Activated CD8-positive, alpha-beta memory T cell treated with anti-CD3 and anti-CD28 coated beads for 4 hours (primary cell): ENCODE measurements at places on chromosomes 1 and 21.

GRCh38 chr1:170707959-170708655 is 44.2 kb downstream of the PRRX1 start:
- no peak for DNase-seq

DNA sequence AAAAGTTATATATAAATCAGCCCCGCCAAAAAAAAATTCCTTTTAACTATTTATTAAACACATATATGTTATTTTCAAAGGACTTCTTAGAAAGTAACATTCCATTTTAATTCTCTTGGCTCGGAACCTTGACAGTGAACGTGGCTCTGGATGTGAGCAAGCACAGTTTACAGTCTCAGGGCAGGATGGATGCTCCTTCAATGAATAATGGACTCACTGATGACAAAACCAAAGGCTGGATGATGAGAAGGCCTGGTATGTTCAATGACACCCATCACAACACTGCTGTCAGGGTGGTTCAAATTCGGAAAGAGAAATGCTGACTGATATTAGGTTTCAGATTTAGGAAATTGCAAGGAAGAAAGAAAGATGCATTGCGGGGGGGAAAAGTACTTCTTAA is 148.8 kb downstream of the SIPA1L2 start:
- DNase-seq, result no peak

- DNase-seq, result no peak
Observed at GRCh38 chr21:42305707-42306147, 9.5 kb downstream of the TFF3 start.

DNA sequence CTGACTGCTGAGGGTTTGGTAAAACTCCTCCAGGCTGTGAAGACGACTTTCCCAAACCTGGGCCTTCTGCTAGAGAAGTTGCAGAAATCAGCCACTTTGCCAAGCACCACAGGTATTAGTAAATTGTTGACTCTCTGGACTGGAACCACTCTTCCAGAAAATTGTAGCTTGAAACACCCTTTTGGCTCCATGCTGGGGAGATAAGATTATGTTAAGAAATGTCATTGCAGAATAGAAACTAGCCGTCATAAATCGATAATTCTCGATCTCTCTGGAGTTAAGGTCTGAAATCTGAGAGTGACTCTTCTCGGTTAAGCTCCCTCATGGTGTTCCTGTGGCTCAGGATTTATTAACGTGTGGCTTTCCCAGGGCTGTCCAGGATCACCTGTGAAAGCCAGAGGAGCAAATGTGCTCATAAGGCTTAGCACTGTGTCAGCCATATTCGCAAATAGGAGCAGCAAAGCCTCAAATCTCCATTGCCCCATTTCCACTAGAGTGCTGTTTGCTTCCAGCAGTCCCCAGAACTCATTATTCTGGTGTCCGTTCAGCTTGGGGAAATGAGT is 54.6 kb downstream of the ZBTB40 start:
- no peak for DNase-seq

DNA sequence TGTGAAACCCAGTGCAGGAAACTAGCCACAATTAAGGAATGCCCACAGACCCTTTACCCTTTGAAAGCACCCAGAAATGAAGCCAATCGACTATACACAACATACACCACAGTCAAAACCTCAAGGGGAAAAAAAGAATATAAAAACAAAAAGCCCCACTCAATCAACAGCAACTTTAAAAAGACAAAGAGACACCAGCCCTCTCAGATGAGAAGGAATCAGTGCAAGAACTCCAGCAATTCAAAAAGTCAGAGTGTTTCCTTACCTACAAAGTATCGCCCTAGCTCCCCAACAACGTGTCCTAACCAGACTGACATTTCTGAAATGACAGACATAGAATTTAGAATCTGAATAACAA is 147.7 kb downstream of the CHD1L start:
- no peak for DNase-seq

- no peak for DNase-seq
Observed at GRCh38 chr21:27219068-27219467, 252.2 kb upstream of the ADAMTS5 start.

- DNase-seq, result no peak
Observed at GRCh38 chr1:23274134-23274505, 56.8 kb upstream of the HTR1D start.

DNA sequence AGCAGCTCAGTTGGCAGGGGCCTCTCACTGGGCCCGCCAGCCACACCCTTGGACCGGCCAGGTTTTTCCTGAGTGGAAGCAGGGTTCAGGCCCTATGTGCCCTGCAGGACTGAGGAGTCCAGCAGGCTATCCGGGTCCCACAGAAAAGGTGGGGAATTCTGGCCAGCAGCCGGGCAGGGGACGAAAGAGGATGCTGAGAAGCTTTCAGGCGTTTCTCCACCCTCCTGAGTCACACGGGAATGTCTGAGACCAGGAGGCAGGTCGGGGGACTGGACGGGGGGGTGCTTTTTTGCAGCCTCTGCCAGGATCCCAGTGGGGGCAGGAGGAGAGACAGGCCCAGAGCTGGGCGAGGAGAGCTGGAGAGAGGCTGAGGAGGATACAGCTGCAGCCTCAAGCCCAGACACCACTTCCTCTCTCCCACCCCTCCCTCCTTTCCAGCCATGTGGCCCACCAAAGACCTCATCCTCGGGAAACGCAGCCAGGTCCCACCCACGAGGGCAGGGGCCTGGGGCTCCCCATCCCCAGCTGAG is 105.4 kb downstream of the SPSB1 start:
- no peak for DNase-seq

- DNase-seq, result no peak
Observed at GRCh38 chr1:97505289-97505688, 415.5 kb downstream of the DPYD start.

- peak; percentile 97 for DNase-seq
Observed at GRCh38 chr1:235866913-235867845, 473 bp upstream of the LYST start.

DNA sequence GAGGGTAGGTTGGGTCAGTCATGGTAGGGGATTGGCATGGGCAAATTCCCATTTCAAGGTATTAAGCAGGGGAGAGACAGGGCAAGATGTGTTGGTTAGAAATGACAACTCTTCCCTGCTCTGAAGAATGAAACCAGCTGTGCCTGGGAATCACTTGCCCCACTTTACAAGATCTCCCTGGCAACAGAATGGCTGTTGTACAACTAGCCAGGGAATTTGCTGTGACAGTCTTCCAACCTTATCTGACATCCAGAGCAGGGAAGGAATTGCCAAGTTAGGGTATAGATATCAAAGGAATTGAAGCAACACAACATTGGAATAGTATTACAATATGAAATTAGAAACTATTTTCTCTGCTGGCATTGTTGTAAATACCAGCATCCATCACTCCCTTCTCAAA is 154.7 kb downstream of the CACNA1E start:
- no peak for DNase-seq
